ENCODE measurements at places on chromosomes 7 and 10. TPM values are rescaled to one million over a fixed set of nuclear protein-coding genes. Genes with fewer than 3 reads are reported as not detected.
A peak's percentile ranks its signal among the peaks of the same experiment; 100 is the strongest.

The NYAP1 gene
- not detected for total RNA-seq

- DNase-seq: no peak
Measured at GRCh38 chr7:91596287-91596686, 284.2 kb downstream of the MTERF1 start.

GRCh38 chr7:101265622-101266516 is 21.0 kb upstream of the FIS1 start:
- no peak for DNase-seq

GRCh38 chr7:149873970-149874643 is 338 bp downstream of the ATP6V0E2 start:
- no peak for DNase-seq

GRCh38 chr10:69268761-69269416 is 9.4 kb upstream of the HK1 start:
- DNase-seq: no peak

DNA sequence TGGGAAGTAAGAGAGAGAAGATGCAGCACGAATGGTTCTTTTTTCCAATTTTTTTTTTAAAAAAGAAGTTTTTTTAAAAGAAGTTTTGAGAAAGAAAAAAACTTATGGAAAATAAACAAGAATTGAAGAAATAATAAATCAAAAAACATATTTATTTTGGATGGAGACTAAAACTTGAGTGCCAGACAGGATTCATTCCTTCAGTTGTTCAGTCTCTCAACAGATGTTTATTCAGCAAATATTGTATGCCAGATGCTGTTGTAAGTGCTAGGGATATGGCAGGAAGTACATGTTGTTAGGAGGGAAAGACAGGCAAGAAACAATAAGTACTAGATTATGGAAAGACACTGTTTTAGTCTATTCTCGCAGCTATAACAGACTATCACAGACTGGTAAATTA is 750.7 kb upstream of the PHF14 start:
- DNase-seq: no peak

DNA sequence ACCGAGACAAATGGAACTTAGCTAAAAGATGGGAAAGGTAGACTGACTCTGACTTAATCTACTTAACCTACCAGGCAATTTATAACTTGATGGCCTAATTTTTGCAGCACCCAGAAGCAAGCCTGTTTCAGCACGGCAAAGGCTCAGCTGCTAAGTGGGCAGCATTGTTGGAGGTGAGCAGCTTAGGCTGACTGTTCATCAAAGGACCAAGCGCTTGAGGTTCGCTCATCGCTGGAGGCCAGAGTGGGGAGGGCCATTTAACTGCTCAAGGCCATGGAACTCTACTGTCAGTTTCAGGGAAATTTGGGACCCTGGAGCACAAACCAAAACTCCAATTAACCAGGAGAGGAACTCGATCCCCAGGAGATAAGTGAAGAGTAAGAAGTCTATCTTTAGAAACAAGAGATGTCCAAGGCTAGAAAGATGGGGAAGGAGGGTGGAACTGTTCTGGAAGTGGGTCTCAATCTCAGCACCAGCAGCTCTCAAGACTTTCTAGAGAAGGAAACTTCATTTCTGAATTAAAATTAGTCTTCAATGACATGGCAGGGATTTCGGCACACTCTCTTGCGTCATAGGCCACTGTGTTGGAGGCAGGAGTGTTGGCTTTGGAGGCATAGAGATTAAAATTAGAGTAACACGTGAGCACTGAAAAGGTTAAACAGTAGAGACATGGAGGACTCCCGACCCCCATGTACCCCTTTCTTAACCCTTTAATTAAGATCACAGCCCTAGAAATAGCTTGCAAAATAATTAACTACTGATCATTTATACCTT is 43.1 kb downstream of the EGFR start:
- DNase-seq: no peak

DNA sequence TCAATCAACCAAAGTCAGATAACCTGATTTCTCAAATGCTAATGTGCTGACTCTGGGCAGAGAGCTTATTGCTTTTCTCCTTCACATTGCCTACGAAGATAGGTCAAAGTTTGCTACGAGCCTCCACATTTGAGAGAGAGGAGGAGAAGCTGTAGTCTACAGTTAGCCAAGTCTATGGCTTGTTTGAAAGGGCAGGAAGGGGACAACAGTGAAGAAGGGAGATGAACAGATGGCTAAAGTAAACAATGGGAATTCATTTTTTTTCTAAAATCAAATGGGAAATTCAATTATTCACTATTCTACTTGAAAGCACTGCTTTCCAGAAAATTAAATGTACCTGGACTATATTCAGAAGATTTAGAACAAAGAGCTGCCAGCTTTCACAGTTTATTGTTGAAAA is 126.7 kb upstream of the C1QL3 start:
- no peak for DNase-seq

DNA sequence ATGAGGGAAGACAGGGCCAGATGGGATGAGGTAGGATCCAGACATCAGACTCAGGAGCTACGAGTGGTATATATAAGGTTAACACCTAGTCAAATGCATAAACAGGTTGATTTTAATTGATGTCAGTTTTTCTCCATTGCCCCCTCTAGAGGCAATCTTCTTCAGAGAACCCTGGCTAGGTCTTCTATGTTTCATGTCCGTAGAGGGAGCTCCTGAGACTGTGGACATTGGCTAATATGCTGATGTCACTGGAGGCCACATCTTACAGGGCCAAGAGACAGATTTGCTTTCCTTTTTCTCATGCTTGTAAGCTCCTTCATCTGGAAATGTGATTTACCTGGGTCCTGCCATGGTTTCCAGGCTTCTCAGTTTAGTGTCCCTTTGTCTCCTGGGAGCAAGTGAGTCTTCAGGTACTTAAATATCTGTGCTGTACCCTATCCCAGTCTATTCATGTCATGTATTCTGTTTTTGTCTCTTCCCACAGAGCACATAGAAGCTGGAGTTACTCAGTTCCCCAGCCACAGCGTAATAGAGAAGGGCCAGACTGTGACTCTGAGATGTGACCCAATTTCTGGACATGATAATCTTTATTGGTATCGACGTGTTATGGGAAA is 161.6 kb upstream of the PRSS1 start:
- DNase-seq: peak; percentile 78

GRCh38 chr7:16627236-16627635 is 18.3 kb downstream of the ANKMY2 start:
- DNase-seq: no peak

The FOXP2 gene
- total RNA-seq: 1.7 TPM

- no peak for DNase-seq
Measured at GRCh38 chr7:33849004-33849403, 56.3 kb upstream of the BMPER start.

DNA sequence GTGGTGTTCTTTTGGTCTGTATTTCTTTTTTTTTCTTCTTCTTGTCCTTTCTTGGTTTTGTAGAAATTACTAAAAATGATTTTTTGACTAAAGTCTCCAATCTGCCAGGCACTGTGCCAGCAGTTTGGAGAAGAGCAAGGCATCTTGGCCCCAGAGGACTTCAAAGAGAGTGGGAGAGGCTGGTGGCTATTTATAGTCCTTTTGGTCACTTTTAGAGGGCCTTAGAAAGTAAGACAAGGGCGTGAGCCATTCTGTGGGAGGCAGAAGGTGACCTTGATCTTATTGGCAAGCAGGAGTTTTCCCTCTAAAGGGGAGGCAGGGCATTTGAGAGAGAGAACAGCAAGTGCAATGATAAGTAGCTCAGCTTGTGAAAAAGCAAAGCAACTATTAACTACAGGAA is 211.9 kb downstream of the GALNT17 start:
- DNase-seq: no peak

DNA sequence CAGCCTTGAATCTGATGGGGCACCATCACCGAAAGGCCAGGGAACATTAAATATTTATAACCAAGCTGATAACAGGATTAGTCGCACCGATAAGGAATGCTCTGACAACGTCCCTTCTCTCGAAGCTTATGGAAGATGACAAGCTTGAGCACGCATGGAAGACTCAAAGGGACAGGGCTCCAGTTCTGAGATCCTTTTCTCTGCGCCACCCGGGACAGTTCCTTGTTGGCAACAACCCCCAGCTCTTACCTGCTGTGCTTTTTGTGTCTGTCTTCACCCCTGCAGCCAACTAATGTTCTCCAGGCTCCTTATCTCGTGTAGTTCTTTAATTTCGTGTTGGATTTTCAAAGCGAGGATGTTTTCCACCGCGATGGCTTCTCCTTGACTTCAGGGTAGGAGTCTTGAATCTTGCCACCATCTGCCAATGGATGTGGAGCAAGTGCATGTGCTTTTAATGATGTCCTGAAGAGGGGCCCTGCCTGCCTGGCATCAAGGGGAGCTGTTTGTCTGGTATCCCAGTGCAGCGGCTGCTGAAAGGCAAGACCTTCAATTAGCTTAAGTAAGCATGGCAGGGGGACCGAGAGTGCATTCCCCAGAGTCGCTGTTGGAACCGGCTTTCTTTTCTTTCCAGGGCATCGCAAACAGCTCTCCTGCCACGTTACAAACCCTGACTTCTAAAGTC is 354 bp upstream of the FERD3L start:
- no peak for DNase-seq

The PMPCB gene
- 222 TPM for total RNA-seq

- no peak for DNase-seq
Measured at GRCh38 chr7:89023877-89024276, 228.3 kb upstream of the TEX47 start.

DNA sequence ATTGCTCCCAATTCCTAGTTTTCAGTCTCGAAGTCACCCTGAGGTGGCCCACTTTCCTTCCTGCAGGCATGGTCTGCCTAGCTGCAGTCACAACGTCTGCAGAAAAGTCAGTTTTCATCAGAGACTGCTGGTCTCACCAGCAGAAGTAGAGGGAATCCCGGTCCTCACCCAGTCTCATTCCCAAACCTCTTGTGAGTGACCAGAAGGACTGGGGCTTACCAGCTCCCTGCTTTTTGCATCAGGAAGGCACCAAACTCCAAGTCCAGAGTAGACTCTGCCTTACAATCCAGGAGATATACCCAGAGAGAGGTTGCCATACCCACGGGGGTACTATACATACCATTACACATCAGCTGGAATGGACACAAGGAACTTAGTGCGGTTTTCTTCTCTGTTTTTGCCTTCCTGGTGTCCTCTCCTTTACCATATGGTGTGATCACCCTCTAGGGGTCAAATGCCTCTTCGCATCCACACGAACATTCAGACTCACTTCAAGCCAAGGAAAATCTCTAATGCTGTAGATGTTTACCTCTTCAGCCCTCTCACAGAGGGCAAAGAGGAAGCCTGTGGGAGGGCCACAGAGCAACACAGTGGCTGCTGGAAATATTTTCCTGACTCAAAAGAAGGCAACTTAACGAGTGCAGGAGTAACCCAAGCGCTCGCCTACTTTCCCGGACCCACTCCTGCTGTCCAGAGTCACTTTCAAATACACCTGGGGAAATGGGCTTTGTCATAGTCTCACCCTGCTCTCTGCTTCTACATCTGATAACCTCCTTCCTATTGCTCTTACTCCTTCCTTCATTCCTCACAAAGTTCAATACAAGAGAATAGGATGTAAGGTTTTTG is 220.9 kb downstream of the C7orf25 start:
- peak; percentile 72 for DNase-seq

The IL6 gene
- 77.6 TPM for total RNA-seq
